Activated naive CD4-positive, alpha-beta T cell treated with anti-CD3 and anti-CD28 coated beads, Interleukin-2, amount 50 U/mL, for 16 hours (primary cell): ENCODE measurements at places on chromosomes 4 and X.

GRCh38 chr4:110007217-110007616 is 94.5 kb downstream of the EGF start:
- DNase-seq = no peak

GRCh38 chrX:40685362-40685918 is 38.1 kb upstream of the CXorf38 start:
- no peak for DNase-seq

DNA sequence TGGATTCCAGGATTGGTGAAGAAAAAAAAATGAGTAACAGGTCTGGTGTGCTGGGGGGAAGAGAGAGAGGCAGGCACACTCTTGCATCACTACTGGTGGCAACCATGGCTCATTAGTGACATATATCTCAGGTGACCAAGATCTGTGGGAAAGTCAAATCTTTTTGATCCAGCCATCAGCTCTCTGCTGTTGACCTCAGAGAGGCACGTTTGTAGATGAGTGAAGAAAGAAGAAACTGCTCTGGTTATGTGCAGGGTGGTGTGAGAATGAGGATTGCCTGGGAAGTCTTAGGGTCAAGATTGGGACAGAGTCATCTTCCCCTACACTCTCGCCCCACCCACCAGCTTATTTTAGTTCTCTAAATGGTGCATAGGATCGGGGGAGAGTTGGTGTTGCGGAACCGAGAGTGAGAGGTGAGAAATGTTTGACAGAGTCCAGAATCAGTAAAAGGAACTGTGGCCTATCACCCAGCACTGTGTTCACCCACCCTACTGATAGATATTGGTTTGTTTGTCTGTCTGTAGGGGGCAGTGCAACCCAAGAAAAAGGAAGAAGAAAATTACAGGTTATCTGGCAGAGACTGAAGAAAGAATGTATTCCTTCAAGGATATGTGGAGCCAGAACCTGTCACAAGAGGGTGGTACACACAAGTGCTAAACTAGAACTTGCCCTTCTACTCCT is 21.9 kb downstream of the ARMCX6 start:
- DNase-seq = no peak

GRCh38 chrX:120647127-120647526 is 17.3 kb upstream of the C1GALT1C1 start:
- DNase-seq = no peak

DNA sequence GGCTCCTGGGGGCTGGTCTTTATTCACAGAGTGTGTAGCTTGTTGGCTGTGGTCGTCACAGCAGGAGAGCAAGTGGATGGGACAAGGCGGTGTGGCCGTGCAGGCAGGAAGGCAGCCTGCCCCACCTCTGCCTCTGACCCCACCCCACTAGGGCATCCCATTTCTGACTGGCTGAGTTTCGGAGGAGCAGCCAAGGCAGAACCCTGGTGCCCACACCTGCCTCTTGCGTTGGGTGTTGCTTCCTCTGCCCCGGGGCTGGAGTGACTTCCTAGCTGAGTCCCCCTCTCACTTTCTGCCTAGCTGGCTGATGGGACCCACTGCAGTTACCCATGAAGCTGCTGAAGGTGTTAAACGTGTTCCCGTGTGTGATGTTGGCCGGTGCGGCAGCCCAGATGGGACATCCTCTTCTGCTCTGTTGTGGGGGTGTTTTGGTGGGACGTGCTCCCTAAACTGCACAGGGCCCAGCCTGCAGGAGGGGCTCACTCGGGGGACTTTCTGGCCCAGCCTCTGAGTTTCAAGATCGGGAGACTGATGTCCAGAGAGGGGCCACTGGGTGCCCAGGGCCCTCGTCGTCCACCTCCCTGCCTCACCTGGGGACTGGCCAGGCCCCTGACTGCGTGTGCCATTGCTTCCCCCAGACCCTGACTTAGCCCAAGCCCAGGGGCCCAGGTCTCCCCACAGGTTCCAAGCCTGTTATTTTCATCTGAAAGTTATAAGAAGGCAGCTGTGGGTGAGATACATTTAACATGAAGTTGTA is 101.5 kb downstream of the PSAPL1 start:
- DNase-seq = no peak

- no peak for DNase-seq
Observed at GRCh38 chr4:71293705-71294104, 45.1 kb upstream of the SLC4A4 start.

- DNase-seq = no peak
Observed at GRCh38 chr4:124265701-124266100, 446.8 kb downstream of the ANKRD50 start.

GRCh38 chrX:39137363-39137954 is 336.2 kb downstream of the MID1IP1 start:
- DNase-seq = no peak

DNA sequence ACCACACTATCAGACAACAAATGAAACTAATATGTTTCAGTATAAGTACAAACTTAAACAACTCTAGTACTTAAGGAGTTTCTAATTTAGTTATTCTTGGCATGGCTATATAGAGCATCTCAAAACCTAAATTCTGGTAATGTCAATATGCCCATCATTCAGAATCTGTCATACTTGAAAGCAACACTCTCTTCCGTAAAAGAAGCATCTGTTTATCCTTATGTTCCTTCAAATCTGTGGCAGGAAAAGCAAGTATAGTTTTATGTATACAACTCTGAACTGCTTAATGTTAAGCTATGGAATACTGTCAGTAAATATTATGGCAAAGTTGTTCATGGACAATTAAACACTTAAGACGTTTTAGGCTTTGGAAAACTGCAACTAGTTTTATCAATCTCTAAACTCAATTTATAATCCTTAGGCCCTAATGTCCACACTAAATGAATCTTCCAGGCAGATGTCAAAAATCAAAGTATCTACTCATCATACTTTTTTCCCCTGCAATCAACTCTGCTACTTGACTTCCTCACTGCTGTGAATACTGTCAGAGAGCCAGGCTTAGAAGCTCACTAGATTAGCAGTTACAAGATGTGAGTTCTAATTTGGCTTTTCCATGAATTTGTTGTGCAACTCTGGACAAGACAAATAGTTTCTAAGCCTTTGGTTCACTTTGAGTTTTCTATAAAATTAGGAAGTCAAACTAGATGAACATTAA is 109.4 kb downstream of the SCLT1 start:
- DNase-seq = no peak

DNA sequence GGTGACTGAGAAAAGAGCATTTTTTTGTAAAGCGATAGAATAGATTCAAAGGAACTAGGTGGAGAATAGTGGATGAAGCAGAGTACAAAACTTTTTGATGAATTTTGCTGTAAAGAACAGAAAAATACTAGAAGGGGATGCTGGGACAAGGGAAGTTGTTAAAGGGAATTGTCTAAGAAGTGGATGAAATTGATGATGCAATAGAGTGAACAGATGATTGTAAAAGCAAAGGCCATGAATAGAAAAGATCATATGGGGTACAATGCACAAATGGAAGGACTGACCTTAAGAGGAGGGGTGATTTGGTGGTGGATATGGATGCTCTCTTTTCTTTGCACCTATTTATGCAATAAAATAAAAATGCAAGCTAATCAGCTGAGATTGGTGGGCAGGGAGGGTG is 262.7 kb upstream of the MAD2L1 start:
- no peak for DNase-seq

GRCh38 chr4:7552466-7552865 is 117.7 kb upstream of the PSAPL1 start:
- DNase-seq = no peak
